ENCODE measurements at places on chromosomes 5 and 9.

GRCh38 chr5:170479484-170479883 lies 24.3 kb upstream of the KCNIP1 start:
- DNase-seq = no peak

DNA sequence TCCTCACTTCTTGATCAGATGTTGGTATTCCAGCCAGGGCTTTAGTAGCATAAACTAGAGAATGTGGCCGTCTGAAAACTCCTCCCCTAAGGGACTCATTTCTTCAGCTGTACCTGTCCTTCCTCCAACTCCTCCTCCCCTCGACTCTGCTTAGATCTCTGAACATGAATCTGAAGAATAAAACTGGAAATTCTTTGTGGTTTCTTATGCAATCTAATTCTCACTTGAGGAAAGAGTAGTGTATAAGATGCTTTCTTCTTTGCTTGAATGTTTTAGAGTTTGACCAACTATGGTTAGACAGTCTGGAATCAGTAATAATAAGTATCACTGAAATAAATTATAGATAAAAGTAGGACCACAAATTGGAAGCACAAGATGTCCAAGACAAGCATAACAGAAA lies 128.5 kb downstream of the LRRC70 start:
- no peak for DNase-seq

DNA sequence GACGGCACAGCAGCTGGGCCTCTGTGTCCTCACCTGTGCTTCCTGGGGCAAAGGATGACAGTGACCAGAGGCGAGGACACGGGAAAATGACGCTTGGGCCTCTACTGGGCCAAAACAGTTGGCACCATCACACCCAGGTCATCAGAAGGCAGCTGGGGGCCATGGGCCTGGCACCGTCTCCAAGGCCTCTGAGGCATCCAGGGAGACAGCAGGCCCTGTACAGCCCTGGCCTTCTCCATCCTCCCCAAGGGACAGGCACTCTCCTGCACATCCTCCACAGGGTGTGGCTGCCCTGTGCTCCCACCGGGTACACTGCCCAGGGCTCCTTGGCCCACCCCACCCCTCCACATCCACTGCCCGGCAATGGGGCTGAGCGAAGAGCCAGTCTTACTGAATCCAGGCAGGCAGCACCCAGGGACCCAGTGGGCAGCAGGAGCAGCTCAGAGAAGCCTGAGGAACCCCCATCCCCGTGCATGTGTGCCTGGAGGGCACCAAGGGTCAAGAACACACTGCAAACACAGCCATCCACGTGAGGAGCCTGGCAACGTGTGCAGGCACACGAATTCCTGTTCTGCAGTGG lies 4.0 kb downstream of the LPCAT1 start:
- no peak for DNase-seq

DNA sequence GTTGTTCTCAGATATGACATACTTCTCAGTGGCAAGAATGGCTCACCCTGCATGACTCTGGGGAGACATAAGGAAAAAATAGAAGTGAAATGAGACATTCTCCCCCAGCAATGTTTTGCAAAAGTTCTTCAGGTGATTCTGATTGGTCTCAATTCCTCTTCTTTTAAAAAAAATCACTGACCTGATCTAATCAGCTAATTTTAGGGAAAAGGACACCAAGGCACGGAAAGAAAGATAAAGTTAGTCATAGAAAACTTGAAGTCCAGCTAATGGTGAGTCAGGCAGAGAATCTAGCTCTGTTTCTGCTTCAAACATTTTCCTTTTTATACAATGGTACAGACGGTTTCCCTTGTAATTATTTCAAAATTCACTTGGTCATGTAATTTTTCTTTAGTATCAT lies 1018.9 kb upstream of the ARRDC3 start:
- DNase-seq = no peak

GRCh38 chr9:86061972-86062739 lies 37.2 kb downstream of the GOLM1 start:
- DNase-seq = no peak

DNA sequence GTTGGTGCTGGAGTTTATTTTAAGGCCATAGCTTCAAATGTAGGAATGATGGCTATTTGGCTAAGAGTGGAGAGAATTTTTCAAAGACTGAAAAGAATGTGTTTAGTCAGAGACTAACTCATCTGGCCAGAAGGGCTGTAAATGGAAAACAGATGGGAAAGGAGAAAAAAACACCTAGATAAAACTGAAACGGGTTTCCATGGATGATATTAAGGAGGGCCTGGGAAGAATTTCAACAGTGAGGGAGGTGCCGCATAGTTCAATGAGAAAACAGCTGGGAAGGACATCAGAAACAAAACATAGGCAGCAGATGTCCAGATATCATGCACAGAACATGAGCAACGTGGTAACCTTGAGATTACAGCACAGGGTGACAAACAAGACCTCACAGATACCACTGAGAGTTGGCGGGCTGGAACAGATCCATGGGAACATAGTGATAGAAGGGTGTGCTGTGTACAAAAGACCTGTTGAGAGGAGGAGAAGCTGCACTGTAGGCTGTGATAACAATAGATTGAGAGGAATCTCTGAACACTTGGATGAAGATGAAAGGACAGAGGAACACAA lies 31.2 kb upstream of the RAD23B start:
- no peak for DNase-seq

DNA sequence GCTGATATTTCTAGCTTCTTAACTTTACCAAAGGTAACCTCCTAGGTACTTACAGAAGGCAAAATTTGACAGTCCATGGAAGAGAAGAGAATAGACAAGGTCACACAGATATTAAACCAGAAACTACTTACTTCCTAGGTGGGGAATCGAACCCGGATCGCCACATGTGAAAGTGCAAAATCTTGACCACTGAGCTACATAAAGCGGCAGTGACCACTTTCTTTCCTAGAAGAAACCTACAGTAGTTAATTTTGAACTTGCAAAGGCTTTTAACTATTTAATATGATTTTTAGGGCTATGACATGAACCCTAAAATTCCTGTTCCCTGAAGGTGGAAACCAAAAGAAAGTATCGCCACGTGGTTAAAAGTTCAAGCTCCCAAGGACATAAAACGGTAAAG lies 20.3 kb upstream of the ATOSB start:
- no peak for DNase-seq

- no peak for DNase-seq
These were observed 63.6 kb upstream of the UBAC1 start for GRCh38 chr9:136024696-136025316.

GRCh38 chr5:107486489-107486888 lies 184.2 kb downstream of the EFNA5 start:
- peak; percentile 43 for DNase-seq

DNA sequence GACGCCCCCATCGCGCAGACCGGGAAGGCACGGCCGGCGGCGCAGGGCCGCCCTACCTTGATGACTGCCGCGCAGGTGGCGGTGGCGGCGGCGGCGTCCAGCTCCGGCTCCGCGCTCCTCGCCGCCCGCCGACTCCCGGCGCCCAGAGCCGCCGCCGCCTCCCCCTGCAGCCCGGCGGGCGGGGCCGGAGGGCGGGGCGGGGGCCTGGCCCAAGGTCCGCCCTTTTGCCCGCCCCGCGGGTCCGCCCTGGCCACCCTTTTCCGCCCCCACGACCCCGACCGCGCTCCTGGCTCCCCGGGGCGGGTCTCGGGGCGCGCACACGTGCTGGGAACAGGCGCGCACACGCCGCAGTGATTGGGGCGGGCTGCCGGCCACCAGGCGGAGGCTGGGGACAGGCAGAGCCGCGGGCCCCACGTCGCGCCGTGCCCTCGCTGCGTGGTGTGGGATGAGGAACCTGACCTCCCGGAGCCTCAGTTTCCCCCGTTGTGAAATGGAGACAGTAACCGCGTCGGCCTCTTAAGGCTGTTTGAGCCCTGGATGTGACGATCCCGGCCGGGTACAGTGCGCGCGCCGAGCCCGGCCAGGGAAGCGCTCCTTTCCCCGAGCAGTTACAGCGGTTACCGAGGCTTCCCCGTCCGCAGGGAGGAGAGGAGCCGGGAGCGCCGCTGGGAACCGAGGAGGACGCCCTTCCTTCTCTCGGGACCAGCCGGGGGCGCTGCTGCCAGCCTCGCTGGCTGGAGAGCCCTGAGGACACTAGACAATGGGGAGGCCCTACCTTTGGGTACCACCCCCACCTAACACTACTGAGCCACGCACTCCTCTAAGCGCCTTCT lies at the start of gene CORO2A:
TSS of gene CORO2A (minus strand) at position 135 of the 833 bp plus-strand sequence. CDS start 34,977 bp downstream, outside the sequence.
- peak; percentile 78 for DNase-seq

DNA sequence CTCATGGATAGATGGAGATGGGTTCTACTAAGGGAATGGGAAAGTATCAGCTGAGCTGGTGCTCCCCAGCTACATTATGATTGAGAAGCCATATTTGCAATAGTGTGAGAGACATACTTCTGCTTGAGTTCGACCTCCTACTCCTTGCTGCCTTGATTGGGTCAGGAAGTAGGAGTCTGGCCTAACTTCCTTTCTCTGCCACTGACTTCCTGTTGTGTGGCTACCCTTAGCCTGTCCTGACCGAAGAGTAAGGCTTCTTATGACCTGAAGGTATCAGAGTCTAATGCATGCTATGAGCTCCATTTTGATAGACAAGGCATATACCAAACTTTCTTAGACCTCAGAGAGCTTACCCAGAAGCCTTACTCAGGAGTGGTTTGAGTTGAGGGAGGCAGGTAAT lies 53.9 kb downstream of the OSTF1 start:
- no peak for DNase-seq

- DNase-seq = no peak
These were observed 171.8 kb downstream of the AGTPBP1 start for GRCh38 chr9:85569988-85570387.

- no peak for DNase-seq
These were observed 494.6 kb downstream of the GADD45G start for GRCh38 chr9:90099262-90099963.

DNA sequence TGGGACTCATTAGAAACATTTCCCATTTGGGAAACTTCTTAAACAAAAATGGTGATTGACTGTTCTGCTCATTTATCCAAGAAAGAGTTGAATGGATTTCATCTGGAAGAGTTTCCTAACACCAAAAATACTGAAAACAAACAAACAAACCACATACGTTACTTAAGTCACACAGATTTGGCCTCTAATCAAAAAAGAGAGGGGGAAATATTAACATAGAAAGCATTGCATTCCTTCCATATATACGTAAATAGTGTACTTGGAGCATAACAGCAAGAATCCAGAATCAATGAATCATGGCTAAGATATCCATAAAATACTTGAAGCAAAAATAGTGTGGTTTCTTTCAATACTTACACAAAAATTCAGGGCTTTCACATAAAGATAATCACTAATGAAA lies 189.8 kb upstream of the MAP3K1 start:
- DNase-seq = no peak

DNA sequence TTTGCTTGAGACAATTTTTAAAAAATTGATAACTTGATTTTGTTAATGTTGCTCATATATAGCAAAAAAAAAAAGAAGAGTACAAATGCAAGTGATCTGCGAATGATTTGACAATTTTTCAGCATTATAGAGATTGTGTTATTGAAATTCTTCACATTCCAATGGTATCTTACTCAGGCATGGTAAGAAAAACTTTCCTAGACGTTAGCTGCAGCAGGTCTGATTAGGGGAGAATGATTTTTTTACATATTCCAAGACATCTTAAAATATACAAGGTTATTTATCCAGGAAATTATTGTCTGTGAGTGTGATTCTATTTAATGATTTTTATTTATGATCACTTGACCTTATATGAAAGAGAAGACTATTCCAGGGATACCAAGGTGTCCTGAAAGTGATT lies 361.9 kb downstream of the MAT2B start:
- no peak for DNase-seq

- DNase-seq = no peak
These were observed 362.3 kb downstream of the FAM170A start for GRCh38 chr5:119991625-119992024.

DNA sequence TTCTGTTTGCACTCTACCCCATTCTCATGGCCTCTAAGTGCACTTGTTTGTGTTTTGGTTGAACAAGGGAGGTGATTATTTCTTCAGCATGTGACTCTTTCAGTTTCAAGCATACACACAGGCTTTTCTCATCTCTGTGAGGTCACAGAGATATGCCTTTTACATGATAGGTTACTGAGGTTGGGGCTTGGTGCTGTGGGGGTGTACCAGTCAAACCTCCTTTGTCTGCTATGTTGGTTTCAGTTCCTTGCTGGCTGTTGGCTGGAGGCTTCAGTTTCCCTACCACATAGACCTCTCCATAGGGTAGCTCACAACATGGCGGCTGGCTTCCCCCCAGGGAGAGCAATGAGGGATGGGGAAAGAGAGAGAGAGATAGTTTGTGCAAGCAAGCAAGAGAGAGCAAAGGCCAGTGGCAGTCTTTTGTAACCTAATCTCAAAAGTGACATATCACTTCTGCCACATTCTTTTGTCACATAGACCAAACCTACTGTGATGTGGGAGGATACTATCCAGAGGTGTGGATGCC lies 96.7 kb upstream of the SEMA6A start:
- no peak for DNase-seq

Measured in stimulated activated CD4-positive, alpha-beta T cell treated with anti-CD3 and anti-CD28 coated beads, TNF-alpha, amount 100 ng/mL, for 24 hours (primary cell).